Aorta (tissue), 5 donors: ENCODE measurements at places on chromosomes 16 and 17. TPM values are rescaled to one million over a fixed set of nuclear protein-coding genes. Genes with fewer than 3 reads are reported as not detected.

KCNAB3 gene
- 0.62 TPM for total RNA-seq

GRCh38 chr17:16100737-16101400 lies 101.2 kb downstream of the TTC19 start:
- no peaks in the 10 kb centered on the region for H3K27me3 ChIP-seq
- no peaks in the 10 kb centered on the region for H3K4me1 ChIP-seq
- H3K4me3 ChIP-seq: no peak overlapping the region
- no peak overlapping the region for H3K27ac ChIP-seq

DNA sequence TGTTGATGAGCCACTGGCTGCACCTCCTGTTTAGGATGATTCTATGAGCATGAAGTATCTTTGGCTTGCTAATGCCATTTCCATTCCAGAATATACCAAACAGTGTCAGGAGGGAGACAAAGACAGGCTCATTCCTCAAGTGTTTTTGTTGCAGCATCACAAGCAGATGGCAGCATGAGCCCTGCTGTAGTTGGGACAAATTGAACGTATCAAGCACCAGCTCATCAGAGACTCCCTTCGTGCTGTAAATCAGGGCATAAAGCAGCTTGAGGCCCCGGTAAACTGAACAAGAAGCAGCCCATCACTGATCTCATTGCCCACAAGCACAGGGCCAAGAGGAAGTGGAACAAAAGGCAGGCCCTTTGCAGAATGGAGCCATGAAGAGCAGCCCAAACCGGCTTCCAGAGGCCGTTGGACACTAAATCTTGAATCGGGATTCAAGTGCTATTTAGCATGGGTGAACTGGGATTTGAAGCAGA lies 45.9 kb upstream of the HS3ST3A1 start:
- no peak overlapping the region for H3K27ac ChIP-seq
- DNase-seq: no peak

SYNGR3 gene
- total RNA-seq: 0.57 TPM

- no peaks in the 10 kb centered on the region for H3K36me3 ChIP-seq
- no peaks in the 10 kb centered on the region for H3K27me3 ChIP-seq
- H3K4me3 ChIP-seq: no peak overlapping the region
These were observed 12.4 kb downstream of the NUP93 start for GRCh38 chr16:56742030-56742984.

STX1B gene
- total RNA-seq: 0.93 TPM

- no peaks in the 10 kb centered on the region for H3K4me1 ChIP-seq
- H3K4me3 ChIP-seq: no peak overlapping the region
- no peaks in the 10 kb centered on the region for H3K27me3 ChIP-seq
- H3K27ac ChIP-seq: no peak overlapping the region
These were observed 23.9 kb downstream of the NLRC5 start for GRCh38 chr16:57013229-57013628.

DNA sequence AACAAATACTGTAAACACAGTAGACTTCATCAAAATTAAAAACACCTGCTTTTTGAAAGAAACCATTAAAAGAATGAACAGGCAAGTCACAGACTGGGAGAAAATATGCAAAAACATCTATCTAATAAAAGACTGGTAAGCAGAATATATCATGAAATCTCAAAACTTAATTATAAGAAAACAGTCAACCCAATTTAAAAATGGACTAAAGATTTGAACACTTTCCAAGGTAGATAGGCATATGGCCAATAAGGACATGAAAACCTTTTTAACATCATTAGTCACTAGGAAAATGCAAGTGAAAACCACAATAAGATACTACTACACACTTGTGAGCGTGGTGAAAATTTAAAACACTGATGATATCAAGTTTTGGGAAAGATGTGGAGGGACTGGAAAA lies 218.7 kb downstream of the CEP112 start:
- no peaks in the 10 kb centered on the region for H3K27me3 ChIP-seq
- DNase-seq: no peak
- H3K36me3 ChIP-seq: peaks cover 3% of the 10 kb centered on the region

DNA sequence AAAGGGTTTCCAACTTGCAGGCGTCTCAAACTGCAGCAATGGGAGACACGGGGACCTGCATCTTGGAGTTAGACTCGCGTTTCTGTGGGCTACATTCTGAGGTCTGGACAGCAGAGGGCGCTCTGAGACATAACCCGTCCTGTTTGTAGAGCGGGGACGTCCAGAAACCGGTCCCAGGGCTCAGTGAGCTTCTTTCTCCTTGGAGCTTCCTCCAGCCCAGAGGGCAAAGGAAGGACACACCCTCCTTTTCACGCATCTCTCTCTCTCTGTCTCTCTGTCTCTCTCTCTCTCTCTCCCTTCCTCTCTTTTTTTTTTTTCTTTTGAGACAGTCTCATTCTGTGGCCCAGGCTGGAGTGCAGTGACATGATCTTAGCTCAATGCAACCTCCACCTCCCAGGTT lies 19.8 kb downstream of the COX4I1 start:
- no peaks in the 10 kb centered on the region for H3K27me3 ChIP-seq
- H3K4me3 ChIP-seq: no peak overlapping the region
- H3K36me3 ChIP-seq: no peaks in the 10 kb centered on the region
- no peaks in the 10 kb centered on the region for H3K4me1 ChIP-seq

FZD2 gene
- total RNA-seq: 22.1 TPM

- no peak overlapping the region for H3K27ac ChIP-seq
- H3K4me3 ChIP-seq: no peak overlapping the region
- no peak for DNase-seq
- no peaks in the 10 kb centered on the region for H3K4me1 ChIP-seq
- no peaks in the 10 kb centered on the region for H3K36me3 ChIP-seq
These were observed 55.4 kb downstream of the JPH3 start for GRCh38 chr16:87657621-87658192.

DNA sequence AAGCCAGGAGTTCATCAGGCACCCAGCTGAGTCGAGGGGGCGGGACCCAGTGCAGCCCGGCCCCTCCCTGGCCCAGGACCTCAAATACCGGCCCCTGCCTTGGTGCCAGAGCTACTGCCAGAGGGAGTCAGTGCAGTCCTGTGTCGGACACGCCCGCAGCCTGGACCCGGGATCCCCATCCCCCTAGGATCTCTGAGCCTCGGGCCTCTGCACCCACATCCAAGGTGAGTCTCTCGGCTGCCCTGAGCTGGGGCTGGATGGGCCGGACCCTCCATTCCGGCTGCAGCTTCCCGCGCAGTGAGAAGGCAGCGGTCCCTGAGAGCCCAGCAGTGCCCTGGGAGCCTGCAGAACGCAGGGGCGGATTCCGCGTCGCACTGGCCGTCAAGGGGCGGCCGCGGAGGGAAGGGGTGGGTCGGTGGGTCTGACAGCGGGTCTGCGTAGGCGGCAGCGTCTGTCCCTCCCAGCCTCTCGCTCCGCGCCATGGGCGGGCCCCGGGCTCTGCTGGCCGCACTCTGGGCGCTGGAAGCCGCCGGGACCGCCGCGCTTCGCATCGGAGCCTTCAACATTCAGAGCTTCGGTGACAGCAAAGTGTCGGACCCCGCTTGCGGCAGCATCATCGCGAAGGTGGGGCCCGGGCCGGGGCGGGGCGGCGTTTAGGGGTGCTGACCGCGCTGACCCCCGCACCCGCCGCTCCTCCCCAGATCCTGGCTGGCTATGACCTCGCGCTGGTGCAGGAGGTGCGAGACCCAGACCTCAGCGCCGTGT lies at the start of gene DNASE1L2:
Gene DNASE1L2, plus strand, starts transcription at position 108 of the 765 bp plus-strand sequence. Its CDS starts 373 bp downstream, at position 481.
- H3K27ac ChIP-seq: no peak within 1 kb of the TSS
- H3K4me3 ChIP-seq: no peak within 1 kb of the TSS
- DNase-seq: peak; percentile 65
- H3K4me1 ChIP-seq: no peaks in the 10 kb centered on the region

GRCh38 chr17:28043741-28044140 lies 1.3 kb downstream of the NLK start:
- no peak overlapping the region for H3K4me3 ChIP-seq
- peaks cover 13% of the 10 kb centered on the region for H3K4me1 ChIP-seq
- H3K27ac ChIP-seq: no peak overlapping the region
- no peaks in the 10 kb centered on the region for H3K27me3 ChIP-seq
- DNase-seq: no peak

- H3K36me3 ChIP-seq: no peaks in the 10 kb centered on the region
- H3K27ac ChIP-seq: no peak overlapping the region
These were observed 60.0 kb downstream of the CRISPLD2 start for GRCh38 chr16:84879569-84880487.

DNA sequence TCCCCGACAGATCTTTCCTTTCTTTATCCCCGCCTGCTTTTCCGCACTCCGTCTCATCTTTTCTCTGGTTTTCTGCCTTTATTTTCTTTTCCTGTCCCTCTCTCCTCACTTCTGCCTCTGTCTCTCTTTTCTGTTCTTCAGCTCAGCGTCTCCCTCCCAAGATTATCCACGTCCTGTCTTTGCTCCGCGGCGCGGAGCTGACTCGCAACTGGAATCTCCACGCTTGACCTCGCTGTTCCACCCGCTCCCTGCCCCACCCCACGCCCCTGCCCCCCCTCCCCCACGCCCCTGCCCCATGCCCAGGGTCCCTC lies 4.9 kb upstream of the LHX1 start:
- H3K36me3 ChIP-seq: no peaks in the 10 kb centered on the region
- no peaks in the 10 kb centered on the region for H3K27me3 ChIP-seq
- no peak overlapping the region for H3K27ac ChIP-seq
- DNase-seq: no peak
- H3K4me1 ChIP-seq: no peaks in the 10 kb centered on the region
- no peak overlapping the region for H3K4me3 ChIP-seq

HAGHL gene
- total RNA-seq: 2.4 TPM

DNA sequence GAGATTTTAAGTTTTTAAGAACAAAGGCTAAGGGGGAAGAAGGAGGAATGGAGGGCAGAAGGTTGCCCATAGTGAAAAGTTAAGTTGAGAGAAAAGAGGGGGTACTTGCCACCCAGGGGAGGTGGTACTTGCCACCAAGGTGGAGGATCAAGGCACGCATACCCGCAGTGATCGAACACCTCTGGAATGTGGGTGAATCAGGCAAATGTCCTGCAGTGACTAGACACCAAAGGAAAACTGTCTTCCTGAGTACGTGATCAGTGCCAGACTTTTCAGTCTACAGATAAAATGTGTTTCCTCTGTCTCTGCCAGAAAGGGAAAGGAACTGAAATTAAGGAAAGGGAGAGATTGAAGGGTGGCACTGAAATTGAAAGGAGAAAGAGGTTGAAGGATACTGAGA lies 2285.3 kb downstream of the TP53TG3F start:
- no peaks in the 10 kb centered on the region for H3K36me3 ChIP-seq
- no peak overlapping the region for H3K27ac ChIP-seq
- no peak for DNase-seq
- H3K27me3 ChIP-seq: no peaks in the 10 kb centered on the region

- DNase-seq: no peak
- no peaks in the 10 kb centered on the region for H3K4me1 ChIP-seq
- H3K4me3 ChIP-seq: no peak overlapping the region
- H3K27ac ChIP-seq: no peak overlapping the region
- H3K27me3 ChIP-seq: no peaks in the 10 kb centered on the region
These were observed 7.8 kb downstream of the MLYCD start for GRCh38 chr16:83906683-83907082.

GRCh38 chr17:47604598-47604927 lies 45.2 kb upstream of the KPNB1 start:
- H3K36me3 ChIP-seq: no peaks in the 10 kb centered on the region
- no peak overlapping the region for H3K4me3 ChIP-seq
- peaks cover 1% of the 10 kb centered on the region for H3K4me1 ChIP-seq
- H3K27ac ChIP-seq: peak overlapping the region; percentile 8
